ENCODE measurements at places on chromosomes 4 and X. TPM values are rescaled to one million over a fixed set of nuclear protein-coding genes. Genes with fewer than 3 reads are reported as not detected.

DNA sequence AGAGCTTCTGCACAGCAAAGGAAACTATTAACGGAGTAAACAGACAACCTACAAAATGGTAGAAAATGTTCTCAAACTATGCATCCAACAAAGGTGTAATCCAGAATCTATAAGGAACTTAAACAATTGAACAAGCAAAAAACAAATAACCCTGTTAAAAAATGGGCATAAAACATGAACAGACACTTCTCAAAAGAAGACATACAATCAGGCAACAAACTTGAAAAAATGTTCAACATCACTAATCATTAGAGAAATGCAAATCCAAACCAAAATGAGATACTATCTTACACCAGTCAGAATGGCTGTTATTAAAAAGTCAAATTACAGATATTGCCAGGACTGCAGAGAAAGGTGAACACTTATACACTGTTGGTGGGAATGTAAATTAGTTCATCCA, 309.6 kb upstream of the KLF3 start:
- no peak for DNase-seq

BEND4 gene
- total RNA-seq = 1.6 TPM

PPEF2 gene
- 0.25 TPM for total RNA-seq

DNA sequence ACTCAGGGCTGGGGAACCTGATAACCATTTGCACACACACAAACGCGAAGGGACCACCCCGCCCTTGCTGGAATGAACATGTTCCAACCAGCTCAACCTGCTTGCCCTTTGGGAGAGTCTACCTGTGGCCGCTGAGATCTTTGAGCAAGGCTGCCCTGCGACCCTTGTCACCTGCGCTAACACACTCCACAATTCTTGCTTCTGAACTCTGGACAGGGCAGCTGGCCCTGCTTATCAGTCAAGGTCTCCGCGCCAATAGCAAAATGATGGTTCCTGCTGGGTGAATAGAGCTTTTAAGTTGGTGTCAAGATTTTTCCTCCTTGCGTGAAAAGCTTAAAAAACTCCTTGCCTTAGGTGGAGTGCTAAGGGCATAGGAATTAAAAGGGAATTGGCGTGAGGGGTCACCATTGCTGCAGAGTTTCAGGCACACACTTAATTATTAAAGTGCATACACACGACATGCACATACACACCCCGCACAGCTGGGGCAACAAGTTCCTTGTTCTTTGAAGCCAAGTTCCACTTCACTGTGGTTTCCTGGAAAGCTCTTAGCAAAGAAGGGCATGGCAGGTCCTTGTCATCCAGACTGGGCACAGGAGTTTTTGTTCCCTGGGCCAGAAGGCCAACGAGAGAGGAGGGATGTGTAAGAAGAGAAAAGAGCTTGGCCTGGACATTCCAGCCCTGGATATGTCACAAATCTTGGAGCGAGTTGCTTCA, 207.7 kb downstream of the STIM2 start:
- no peak for DNase-seq

NLGN3 gene
- total RNA-seq = 0.54 TPM

GRCh38 chr4:105765690-105766407, 57.3 kb downstream of the GSTCD start:
- no peak for DNase-seq

SORCS2 gene
- 0.05 TPM for total RNA-seq

DNA sequence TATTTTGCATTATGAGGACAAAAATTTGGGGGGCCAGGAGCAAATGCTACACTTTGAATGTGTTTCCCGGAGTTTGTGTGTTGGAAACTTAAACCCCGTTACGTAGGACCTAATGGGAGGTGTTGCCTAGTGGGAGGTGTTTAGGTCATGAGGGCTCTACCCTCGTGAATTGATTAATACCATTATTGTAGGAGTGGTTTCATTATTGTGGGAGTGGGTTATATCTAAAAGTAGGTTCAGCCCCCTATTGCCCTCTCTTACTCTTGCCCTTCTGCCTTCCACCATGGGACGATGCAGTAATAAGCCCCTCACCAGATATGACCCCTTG, 15.5 kb downstream of the UBA6 start:
- DNase-seq = no peak

DNA sequence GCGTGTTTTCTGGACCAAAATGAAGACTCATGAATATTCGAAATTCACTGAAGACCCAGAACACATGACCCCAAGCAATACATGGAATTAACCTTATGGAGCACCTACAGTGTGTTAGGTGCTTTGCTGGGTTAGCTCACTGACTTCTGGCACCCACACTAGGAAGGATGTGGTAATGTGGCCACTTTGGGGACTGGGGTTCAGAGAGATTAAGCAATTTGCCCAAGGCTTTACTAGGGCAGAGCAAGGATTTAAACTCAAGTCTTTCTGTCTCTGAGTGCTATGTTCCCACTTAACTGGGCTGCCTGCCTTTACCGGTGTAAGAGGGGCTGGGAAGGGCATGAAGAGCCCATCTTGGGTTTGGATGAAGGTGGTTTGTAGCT, 162.0 kb upstream of the ATP6AP2 start:
- DNase-seq = peak; percentile 28

GRCh38 chrX:57929373-57929772, 19.1 kb upstream of the ZXDA start:
- no peak for DNase-seq

UCP1 gene
- not detected for total RNA-seq

ADGRL3 gene
- total RNA-seq = not detected

DNA sequence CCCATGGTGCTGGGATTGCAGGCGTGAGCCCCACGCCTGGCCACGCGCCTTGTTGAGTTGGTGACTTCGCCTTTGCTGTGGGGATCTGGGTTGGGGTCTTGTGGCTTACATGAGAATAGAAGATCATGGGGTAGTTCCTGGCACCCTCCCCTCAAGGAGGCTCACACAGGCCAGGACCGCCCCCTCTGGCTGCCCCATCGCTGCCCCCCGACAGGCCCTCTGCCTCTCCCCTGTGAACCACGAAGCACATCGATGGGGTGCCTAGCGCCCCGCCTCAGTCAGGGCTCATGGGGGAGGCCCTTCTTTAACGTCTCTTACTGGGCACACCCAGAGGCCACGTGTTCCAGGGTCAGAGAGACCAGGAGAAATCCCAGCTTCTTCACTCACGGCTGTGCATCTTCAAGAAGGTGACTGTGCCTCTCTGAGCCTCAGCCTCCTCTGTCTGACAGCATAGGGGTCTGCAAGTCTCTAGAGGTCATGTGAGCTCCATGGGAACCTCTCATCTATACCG, 23.6 kb upstream of the SPON2 start:
- DNase-seq = no peak

- no peak for DNase-seq
Measured at GRCh38 chr4:147735413-147736301, 3.8 kb downstream of the ARHGAP10 start.

Measured in activated CD8-positive, alpha-beta T cell treated with anti-CD3 and anti-CD28 coated beads for 36 hours (primary cell).